ENCODE measurements at places on chromosomes 2 and 18.

DNA sequence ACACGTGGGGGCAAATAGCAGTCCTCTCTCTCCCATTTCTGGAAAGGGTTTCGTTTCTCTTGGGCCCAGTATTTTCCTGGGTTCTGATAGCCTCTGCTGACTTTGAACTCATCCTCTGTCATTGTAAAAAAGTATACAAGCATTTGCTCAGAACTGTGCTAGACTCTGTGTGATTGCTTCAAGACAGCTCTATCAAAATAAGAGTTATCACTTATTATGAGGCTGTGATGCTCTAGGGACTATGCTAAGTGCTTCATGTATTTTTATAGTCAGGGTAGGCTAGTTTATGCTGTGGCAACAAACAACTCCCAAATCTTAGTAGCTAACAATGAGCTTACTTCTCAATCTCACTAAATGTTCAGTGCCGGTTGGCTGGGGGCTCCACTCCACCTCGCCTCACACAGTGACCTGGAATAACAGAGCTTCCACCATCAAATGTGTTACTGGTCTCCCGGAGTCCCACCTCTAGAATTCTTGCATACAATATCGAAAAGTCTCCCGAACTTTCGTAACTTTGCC, 110.8 kb upstream of the CDC42EP3 start:
- H3K27ac ChIP-seq: no peak overlapping the region
- H3K4me3 ChIP-seq: no peak overlapping the region
- no peaks in the 10 kb centered on the region for H3K4me1 ChIP-seq
- H3K36me3 ChIP-seq: no peaks in the 10 kb centered on the region
- H3K27me3 ChIP-seq: no peaks in the 10 kb centered on the region
- no peak for DNase-seq

DNA sequence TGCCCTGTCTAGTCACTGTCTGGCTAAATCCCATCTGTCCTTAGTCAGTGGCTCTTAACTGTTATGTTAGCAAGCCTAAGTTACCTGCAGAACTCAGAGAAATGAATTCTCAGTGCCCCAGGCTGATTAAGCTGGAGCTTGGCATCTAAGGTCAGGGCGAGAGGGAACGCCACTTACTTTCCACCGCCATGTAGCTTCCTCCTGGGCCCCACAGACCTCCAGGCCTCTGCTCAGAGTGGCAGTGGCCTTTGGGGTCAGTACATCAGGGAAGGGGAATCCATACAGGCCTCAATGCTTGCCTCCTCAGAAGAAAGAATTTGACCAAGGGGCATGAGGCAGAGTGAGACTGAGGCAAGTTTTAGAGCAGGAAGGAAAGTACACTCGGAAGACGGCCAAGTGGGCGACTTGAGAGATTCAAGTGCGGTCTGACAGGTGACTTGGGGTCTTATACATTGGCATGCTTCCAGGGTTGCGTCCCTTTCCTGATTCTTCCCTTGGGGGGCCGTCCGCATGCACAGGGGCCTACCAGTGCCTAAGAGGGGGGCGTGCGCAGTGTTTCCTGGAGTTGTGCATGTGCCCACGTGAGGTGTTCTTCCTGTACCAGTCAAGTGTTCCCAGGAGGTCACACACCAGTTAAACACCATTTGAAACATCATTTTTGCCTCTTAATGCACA, 64.1 kb downstream of the EMILIN2 start:
- H3K36me3 ChIP-seq: peaks cover 24% of the 10 kb centered on the region
- peaks cover 18% of the 10 kb centered on the region for H3K4me1 ChIP-seq
- peak overlapping the region; percentile 89 for H3K27ac ChIP-seq
- no peaks in the 10 kb centered on the region for H3K27me3 ChIP-seq
- H3K4me3 ChIP-seq: no peak overlapping the region

- DNase-seq: no peak
- H3K27ac ChIP-seq: peak overlapping the region; percentile 100
- no peaks in the 10 kb centered on the region for H3K27me3 ChIP-seq
- no peak overlapping the region for H3K4me3 ChIP-seq
- H3K4me1 ChIP-seq: peaks cover 34% of the 10 kb centered on the region
These were observed 7.8 kb downstream of the PTMA start for GRCh38 chr2:231715988-231716616.

- no peaks in the 10 kb centered on the region for H3K27me3 ChIP-seq
- no peak for DNase-seq
- peaks cover 22% of the 10 kb centered on the region for H3K4me1 ChIP-seq
- peaks cover 3% of the 10 kb centered on the region for H3K36me3 ChIP-seq
- peak overlapping the region; percentile 49 for H3K27ac ChIP-seq
These were observed 23.7 kb upstream of the AP1S3 start for GRCh38 chr2:223860809-223861738.

DNA sequence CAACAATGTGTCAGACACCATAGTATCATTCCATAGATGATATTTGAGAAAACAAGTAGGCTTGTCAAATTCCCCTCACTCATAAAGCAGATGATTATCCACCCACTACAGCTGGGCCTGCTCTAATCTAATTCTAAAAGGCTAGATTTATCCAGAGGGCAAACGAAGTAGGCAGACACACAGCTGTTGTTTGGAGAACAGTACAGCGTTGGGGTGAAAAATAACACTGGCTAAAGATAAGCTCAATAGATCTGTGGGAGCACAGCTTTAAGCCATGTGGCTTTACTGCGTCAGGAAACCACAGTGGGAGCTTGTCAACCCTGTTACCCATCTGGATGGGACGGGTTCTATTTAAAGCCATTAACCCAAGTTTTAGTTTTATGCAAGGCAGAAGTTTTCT, 48.9 kb upstream of the COBLL1 start:
- no peaks in the 10 kb centered on the region for H3K4me1 ChIP-seq
- H3K27me3 ChIP-seq: no peaks in the 10 kb centered on the region
- H3K27ac ChIP-seq: no peak overlapping the region

DNA sequence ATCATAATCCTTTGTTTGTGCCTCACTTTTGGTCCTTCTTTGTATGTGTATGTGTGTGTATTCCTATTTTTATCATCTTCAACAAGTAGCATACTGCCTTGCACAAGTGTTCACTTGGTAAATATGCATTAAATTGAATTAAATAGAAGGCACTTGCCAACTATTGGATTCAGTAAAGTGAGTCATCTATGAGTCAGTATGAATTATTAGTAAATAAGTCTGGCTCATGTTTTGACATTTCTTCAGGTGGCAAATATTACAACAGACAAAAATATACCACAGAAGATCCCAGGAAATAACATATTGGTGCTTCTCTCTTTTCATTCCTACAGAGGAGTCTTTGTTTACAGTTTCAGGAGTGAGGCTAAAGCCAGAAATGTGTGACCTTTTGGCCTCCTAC, 84.1 kb downstream of the CDK15 start:
- no peak overlapping the region for H3K4me3 ChIP-seq
- H3K27me3 ChIP-seq: peaks cover 64% of the 10 kb centered on the region
- no peaks in the 10 kb centered on the region for H3K36me3 ChIP-seq

- H3K27me3 ChIP-seq: no peaks in the 10 kb centered on the region
- H3K4me1 ChIP-seq: peaks cover 30% of the 10 kb centered on the region
- H3K27ac ChIP-seq: no peak overlapping the region
- H3K36me3 ChIP-seq: peaks cover 26% of the 10 kb centered on the region
These were observed 2.2 kb upstream of the GYPC start for GRCh38 chr2:126653761-126654160.

DNA sequence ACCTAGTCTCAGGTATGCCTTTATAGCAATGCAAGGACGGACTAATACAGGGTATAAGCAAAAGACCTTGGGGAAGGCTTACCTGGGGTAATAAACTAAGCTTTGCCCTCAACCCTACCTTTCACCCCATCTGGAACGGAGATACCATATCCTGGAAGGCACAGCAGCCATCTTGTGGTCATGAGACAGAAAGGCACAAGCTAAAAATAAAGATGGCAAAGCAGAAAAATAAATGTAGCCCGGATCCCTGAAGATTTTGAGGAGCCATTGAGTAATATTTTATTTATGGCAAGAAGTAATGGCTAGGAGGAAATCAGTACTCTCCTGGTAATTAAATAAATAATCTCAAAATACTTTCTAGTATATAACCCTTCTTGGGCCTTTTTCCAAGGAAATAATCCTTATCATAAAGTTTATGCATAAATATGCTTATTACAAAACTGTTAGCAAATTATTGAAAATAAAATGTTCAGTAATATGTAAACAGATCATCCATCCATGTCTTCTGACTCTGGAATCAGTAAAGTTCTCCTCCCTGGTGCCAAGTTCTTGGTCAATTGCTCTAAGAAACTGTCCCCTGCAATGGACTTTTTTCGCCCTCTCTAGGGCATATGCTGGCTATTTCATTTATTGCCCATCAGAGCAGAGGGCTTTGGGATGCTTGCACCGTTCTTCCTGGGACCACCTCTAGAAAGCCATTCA, 198.7 kb downstream of the SPP2 start:
- no peaks in the 10 kb centered on the region for H3K36me3 ChIP-seq
- H3K4me1 ChIP-seq: peaks cover 6% of the 10 kb centered on the region
- H3K27me3 ChIP-seq: peaks cover 6% of the 10 kb centered on the region
- H3K4me3 ChIP-seq: no peak overlapping the region
- H3K27ac ChIP-seq: no peak overlapping the region
- DNase-seq: no peak

DNA sequence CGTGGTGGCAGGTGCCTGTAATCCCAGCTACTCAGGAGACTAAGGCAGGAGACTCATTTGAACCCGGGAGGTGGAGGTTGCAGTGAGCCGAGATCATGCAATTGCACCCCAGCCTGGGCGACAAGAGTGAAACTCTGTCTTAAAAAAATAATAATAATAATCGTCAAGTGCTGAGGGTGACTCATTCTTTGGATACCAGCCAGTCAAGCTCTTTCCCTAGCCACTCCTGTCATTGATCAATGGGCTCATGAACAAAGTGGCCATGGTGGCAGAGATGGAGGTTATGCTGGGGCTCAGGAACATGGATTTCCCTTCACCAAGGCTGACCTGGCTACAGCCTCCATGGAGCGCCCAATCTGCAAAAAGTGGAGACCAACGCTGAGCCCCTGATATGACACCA, 94.5 kb upstream of the HAAO start:
- no peak overlapping the region for H3K27ac ChIP-seq
- H3K4me3 ChIP-seq: no peak overlapping the region
- H3K4me1 ChIP-seq: no peaks in the 10 kb centered on the region
- no peak for DNase-seq
- H3K36me3 ChIP-seq: no peaks in the 10 kb centered on the region
- peaks cover 5% of the 10 kb centered on the region for H3K27me3 ChIP-seq

- peaks cover 2% of the 10 kb centered on the region for H3K36me3 ChIP-seq
- DNase-seq: no peak
- no peak overlapping the region for H3K27ac ChIP-seq
- H3K4me3 ChIP-seq: no peak overlapping the region
- peaks cover under 1% of the 10 kb centered on the region for H3K4me1 ChIP-seq
These were observed 120.4 kb downstream of the ACKR3 start for GRCh38 chr2:236689981-236690380.

DNA sequence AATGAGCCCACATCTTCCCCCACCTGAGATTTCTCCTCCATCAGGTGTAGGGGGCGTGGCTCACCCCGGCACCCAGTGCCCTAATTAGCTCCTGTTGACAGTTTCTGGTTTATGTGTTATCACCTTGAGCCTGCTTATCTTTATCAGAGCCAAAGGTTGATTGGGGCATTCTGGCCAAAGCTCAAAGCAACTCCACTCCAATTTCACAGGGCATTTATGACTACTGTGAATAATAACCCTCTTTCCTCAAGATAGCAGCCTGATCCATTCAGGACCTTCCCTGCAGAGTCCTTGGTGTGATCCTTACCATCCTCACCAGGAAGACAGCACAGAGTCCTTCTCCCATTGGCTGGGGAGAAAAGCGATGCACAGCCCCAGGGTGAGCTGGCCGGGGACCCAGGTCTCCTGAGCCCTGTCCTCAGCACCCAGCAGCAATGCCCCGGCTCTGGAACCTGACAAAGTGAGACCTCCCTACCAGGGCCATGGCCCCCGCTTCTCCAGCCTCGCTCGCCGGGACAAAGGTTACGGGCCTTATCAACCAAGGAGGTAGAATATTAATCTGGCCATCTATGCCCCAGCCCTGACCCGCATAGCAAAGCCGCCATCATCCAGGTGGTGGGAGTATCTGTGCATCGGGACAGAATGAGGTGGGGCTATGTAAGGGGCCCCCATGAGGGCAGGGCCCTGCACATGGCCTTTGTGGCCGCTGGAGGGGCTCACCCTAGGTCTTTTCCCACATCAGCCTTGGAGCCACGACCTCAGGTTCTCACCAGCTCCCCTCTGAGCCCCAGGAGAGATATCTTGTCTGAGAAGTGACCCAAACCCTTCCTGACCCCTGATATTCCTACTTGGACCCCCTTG, 64.5 kb downstream of the ZFP36L2 start:
- H3K27me3 ChIP-seq: no peaks in the 10 kb centered on the region
- H3K4me1 ChIP-seq: peaks cover 55% of the 10 kb centered on the region
- peaks cover 14% of the 10 kb centered on the region for H3K36me3 ChIP-seq
- H3K27ac ChIP-seq: peak overlapping the region; percentile 68

GRCh38 chr2:136305517-136306192, 187.7 kb upstream of the CXCR4 start:
- peaks cover 15% of the 10 kb centered on the region for H3K4me1 ChIP-seq
- H3K36me3 ChIP-seq: peaks cover 10% of the 10 kb centered on the region
- H3K27me3 ChIP-seq: no peaks in the 10 kb centered on the region
- no peak overlapping the region for H3K4me3 ChIP-seq

GRCh38 chr18:62814132-62814759, 98.9 kb downstream of the PHLPP1 start:
- peaks cover 16% of the 10 kb centered on the region for H3K4me1 ChIP-seq
- DNase-seq: no peak
- no peak overlapping the region for H3K27ac ChIP-seq
- H3K36me3 ChIP-seq: no peaks in the 10 kb centered on the region
- no peaks in the 10 kb centered on the region for H3K27me3 ChIP-seq

GRCh38 chr2:217326238-217327022, 466.6 kb upstream of the TNP1 start:
- no peaks in the 10 kb centered on the region for H3K36me3 ChIP-seq
- no peak overlapping the region for H3K27ac ChIP-seq
- H3K4me3 ChIP-seq: no peak overlapping the region
- H3K27me3 ChIP-seq: no peaks in the 10 kb centered on the region
- no peaks in the 10 kb centered on the region for H3K4me1 ChIP-seq
- DNase-seq: no peak

DNA sequence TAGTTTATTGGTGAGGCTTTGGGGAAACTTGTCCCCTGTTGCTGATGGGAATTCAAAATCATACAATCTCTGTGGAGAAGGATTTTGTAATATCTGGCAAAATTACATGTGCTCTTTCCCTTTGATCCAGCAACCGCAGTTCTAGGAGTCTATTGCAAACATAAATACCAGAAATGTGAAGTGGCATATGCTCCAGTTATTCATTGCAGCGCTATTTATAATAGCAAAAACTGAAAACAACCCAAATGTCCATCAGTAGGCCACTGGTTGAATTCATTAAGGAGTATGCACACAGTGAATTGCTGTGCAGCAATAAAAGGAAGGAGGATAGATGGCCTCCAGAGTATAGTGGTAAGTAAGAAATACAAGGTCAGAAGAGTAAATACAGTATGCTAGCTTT, 76.5 kb downstream of the HNRNPLL start:
- no peaks in the 10 kb centered on the region for H3K4me1 ChIP-seq
- H3K36me3 ChIP-seq: peaks cover 3% of the 10 kb centered on the region
- no peak overlapping the region for H3K4me3 ChIP-seq
- no peak for DNase-seq
- peaks cover 24% of the 10 kb centered on the region for H3K27me3 ChIP-seq
